ENCODE measurements at places on chromosomes 3 and 15. TPM values are rescaled to one million over a fixed set of nuclear protein-coding genes. Genes with fewer than 3 reads are reported as not detected.

- DNase-seq, result no peak
Observed at GRCh38 chr15:50315814-50316630, 39.0 kb downstream of the GABPB1 start.

- DNase-seq, result no peak
Observed at GRCh38 chr15:63848879-63849551, 15.3 kb upstream of the HERC1 start.

DNA sequence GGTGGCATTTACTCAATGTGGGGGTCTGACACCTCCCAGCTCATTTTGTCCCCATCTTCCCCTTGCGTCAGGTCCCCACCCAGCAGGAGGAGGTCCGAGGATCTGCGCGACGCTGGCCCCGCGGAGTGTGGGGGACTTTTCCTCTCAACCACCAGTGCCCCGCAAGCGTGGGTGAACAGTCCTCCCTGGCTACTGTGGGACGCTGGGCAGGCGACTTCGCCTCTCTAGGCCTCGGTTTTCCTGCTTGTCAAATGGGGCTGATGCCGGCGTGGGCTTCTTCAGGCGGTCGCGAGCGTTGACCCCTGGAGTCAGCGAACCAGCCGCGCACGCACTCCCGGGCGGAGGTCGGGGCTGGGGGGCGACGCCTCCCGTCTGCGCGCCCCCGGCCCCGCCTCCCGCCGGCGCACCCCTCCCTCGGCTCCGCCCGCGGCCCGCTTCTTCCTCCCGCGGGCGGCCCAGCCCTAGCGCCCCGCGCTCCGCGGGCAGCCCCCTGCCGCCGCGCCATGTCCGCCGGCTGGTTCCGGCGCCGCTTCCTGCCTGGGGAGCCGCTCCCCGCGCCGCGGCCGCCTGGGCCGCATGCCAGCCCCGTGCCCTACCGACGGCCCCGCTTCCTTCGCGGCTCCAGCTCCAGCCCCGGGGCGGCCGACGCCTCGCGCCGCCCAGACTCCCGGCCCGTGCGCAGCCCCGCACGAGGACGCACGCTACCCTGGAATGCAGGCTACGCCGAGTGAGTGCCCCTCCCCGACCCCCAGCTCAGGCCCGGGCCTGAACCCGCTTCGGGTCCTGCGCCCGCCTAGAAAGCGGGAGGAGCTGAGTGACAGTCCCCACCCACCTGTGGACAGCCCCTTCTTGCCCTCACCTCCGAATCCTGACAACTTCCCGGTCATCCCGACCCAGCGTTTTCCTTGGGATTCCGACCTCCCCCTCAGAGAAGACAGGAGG is at the start of gene PPM1M:
Gene PPM1M, plus strand, starts transcription at position 438 of the 942 bp plus-strand sequence. Its CDS starts 66 bp downstream, at position 504.
- DNase-seq, result no peak

DNA sequence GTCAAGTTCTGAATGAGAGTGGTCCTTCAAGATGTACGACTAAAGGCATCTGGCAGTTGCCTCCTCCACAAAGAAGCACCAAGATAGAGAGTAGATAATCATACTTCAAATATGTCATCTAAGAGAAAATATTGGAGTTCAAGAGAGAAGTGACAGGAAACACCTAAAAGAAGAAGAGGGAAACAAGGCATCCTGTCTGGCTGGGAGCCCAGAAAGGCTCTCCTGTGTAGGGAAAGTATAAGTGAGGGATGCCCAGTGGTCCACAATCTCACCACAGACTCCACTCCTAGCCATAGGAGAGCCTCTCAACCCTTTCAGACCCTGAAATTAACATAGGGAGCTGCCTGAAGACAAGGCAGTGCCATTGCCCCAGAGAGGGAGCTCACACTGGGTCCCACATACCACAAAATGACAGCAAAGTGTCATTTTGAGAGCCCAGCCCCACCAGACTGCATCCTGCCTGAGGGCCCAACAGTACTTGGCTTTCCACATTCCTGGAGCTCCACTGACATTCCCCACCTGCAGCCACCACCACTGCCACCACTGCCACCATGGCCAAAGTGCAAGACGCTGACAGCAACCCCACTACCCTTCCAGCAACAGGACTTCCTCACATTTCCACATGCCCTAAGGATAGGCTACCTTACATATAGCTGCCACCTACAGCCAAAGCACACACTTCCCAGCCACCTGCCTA is 210.6 kb downstream of the ATP8B4 start:
- DNase-seq, result no peak

DNA sequence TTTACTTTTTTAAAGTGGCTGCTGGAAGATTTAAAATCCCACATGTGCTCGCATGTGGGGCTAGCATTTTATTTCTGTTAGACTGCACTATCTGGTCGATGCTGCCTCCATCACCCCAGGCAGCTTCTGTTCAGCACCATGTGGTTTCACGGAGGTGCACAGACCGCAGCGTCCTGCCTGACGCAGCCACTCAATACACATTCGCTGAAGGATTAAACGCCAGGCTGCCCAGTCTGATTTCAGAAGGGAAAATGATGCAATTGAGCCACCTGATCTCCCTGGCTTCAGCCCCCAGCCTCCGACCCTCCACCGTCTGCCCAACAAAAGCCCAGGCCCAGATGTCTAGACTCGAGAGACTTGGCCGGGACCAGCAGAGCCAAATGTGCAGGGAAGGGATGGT is 84.5 kb downstream of the MEGF11 start:
- no peak for DNase-seq

- DNase-seq, result no peak
Observed at GRCh38 chr3:82610236-82610635, 848.8 kb upstream of the GBE1 start.

GRCh38 chr15:69351884-69352283 is 53.2 kb downstream of the PAQR5 start:
- no peak for DNase-seq

GRCh38 chr3:68135067-68135466 is 480.7 kb upstream of the SUCLG2 start:
- DNase-seq, result no peak

- no peak for DNase-seq
Observed at GRCh38 chr3:11634081-11634635, 9.6 kb downstream of the VGLL4 start.

- DNase-seq, result no peak
Observed at GRCh38 chr15:52804526-52805081, 14.5 kb upstream of the ONECUT1 start.

GRCh38 chr15:87805117-87805820 is 451.3 kb downstream of the NTRK3 start:
- no peak for DNase-seq

DNA sequence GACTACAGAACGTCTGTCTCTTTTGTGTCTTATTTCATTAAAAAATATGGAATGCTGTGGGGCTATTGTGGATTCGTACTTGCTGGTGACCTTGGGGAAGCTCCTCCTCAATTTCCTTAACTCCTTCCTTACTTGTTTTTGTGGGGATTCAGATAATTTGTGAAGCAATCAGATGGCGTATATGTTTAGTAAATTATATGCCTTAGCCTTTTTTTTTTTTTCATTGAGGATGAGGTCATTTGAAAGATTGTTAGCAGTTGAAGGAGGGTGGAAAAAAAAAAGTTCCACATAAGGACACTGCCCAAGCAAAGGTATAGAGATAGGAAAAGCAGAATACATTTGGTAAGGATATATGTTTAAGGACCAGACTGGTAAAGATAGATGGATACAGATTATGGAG is 3.3 kb downstream of the RNF13 start:
- no peak for DNase-seq

The CLDN18 gene
- not detected for total RNA-seq

GRCh38 chr3:8766148-8766547 is 3.3 kb downstream of the OXTR start:
- DNase-seq, result no peak

DNA sequence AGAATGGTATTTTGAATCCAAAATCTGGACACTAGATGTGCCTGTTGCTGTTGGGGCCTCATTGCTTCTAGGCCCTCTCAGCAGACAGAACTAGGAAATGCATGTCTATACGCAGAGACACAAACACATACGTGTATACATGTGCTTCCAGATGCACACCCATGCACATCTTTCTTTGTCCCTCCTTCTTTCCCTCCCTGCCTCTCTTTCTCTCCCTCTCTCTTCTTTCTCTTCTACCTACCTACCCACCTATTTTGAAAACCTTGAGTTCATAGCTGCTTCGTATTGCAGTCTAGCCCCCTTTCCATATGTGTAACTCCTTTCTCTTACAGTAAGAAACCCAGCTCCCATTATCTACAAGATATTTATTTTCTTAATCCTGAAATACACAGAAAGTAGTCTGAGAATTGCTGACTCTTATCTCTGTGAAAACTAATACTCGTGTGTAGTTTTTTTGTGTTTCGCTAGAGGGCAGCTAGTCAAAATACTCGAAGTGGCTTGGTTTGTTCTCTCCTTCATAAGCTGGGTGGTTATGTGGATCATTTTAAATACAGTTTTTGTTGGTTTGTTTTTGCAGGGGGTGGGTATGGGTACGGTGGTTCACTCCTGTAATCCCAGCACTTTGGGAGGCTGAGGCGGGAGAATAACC is 18.5 kb downstream of the RPL32 start:
- DNase-seq, result no peak

GRCh38 chr3:115236496-115236895 is 89.4 kb upstream of the ZBTB20 start:
- DNase-seq, result no peak

The TM4SF1 gene
- total RNA-seq, result 18.2 TPM

DNA sequence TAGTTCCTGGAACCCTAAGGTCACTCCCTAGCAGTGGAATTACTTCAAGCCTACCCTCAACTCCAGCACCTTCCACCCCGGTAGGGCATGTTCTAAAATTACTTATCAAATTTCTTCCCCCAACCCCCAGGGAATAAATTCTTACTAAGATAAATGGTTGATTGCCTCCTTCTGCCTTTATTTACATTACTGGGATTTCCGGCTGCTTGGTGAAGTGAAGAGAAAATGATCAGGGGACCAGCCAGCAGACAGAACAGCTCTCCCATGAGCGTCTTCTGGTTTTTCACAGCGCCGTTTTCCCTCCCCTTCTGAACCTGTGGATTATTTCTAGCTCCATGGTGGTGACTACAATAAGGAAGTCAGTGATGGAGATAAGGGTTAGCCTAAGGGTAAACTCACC is 521.5 kb upstream of the PPP2R3A start:
- DNase-seq, result no peak

DNA sequence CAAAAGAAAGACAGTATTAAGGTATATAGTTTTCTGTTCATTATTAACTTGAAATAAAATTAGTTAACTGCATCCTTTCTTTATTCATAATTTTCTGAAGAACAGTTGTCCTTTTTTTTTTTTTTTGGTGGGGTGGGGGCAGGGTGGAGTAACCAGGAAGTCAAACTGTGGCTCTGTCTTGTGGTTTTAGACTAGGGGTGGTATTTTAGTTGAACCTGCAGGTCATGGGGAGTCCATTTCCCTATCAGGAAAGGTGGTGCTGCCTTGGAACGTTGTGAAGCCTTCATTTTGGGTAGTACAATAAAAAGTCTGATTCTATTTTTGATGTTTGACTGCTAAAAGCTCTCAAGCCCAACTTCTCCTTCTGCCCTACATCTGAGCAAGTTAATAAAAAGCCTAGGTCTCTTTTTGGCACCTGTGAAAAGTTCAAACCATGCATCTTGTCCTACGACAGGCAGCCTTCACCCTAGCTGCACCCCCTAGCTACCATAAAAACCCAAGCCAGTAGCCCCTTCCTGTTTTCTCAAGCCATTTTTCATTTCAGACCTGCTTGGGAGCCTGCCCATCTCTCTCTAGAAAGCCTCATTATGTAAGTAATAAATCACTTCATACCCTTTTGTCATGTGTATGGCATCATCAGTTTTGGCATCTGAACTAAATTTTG is 31.2 kb upstream of the RIOX2 start:
- DNase-seq, result no peak

GRCh38 chr3:12285003-12285555 is 3.8 kb upstream of the PPARG start:
- no peak for DNase-seq

DNA sequence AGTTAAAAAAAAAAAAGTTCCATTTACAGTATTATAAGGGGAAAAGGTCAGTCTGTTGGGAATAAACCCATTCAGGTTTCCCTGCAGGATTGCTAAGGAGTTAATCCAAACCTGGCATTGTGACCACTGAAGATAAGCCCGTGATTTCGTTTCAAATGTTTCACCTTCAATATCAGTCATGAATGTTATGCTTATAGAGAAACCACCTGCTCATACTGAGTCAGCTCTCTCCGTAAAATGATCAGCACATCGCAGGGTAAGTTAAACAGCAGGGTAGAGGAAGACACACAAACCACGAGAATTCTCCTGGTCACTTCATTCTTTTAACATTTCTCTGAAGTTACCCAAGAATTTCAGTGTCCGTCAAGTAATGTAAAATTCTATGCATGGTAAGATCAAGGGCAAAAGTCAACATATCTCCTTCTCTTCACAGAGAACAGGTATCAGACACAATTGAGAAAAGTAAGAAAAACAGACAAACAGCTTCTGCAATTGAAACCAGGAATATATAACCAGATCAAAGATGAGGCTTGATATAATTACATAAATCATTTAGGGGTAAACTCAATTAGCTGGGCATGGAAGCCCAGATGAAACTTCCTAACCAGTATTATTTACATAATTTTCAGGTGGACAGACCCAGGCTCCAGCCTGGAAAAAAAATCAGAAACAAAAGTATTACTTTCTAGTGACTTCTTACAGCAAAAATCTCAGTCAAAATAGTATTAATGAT is 67.6 kb upstream of the ARHGEF3 start:
- DNase-seq, result no peak

GRCh38 chr15:96331945-96332636 is 1.6 kb downstream of the NR2F2 start:
- DNase-seq, result no peak

The TEX55 gene
- total RNA-seq, result not detected

- DNase-seq, result no peak
Observed at GRCh38 chr3:189737071-189737470, 105.9 kb downstream of the TP63 start.

The RASGRP1 gene
- 20.4 TPM for total RNA-seq

- no peak for DNase-seq
Observed at GRCh38 chr3:25273582-25274171, 154.4 kb upstream of the RARB start.

DNA sequence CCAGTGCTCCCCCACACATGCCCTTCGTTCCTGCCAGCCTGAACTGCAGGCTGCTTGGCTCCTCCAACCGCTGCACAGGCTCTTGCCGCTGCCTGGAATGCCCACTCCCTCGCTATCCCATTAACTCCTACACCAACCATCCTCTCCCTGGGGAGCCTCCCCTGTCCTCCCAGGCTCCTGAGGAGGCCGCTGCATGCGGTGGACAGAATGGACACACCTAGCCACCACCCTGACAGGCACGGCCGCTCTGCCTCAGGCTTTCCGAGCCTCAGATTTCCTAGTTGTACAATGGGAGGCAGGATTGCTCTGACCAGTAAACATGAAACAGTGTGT is 2.3 kb downstream of the PLXNB1 start:
- no peak for DNase-seq

The GOLGA6L10 gene
- total RNA-seq, result 3.1 TPM

DNA sequence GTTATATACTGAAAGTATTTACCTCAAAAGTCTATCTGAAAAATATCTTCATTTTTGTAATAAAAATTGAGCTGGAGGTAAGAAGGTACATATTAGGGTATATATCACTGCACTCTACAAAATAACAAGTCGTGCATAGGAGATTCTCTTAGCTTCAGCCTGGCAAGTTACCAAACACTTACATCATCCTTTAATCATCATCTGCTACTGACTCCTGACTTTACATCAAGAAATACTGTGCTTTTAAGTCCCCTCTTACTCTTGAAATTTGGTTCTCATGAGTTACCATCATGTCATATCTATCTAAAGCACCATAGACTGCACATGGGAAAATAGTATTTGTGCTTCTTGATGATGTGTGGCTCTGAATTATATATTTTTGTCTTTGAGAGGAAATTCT is 50.8 kb downstream of the LYSMD4 start:
- DNase-seq, result no peak

The OSTN gene
- total RNA-seq, result 122 TPM

The PSMA4 gene
- 121 TPM for total RNA-seq
